ENCODE measurements at places on chromosomes 12 and 14.

GRCh38 chr12:131863711-131864396 is 30.6 kb upstream of the ULK1 start:
- no peak for DNase-seq

- DNase-seq = no peak
Measured at GRCh38 chr12:66118240-66118891, 12.2 kb downstream of the LLPH start.

DNA sequence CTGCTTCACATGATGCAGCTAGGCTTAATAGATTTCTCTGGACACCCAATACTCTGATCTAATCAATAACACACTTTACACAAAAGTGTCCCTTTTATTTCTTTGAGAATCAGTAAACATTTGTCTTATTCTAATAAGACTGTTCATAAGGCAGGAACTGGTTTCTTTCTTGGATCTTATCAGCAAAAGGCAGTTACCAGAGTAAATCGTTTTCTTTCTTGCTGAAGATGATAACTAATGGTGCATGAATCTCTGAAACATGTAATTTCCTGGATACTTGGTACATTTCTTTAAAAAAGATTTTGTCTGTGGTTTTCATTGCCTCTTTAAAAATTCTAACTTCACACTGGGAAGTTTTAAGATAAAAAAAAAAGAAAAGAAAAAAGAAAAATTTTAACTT is 39.6 kb downstream of the WIF1 start:
- no peak for DNase-seq

DNA sequence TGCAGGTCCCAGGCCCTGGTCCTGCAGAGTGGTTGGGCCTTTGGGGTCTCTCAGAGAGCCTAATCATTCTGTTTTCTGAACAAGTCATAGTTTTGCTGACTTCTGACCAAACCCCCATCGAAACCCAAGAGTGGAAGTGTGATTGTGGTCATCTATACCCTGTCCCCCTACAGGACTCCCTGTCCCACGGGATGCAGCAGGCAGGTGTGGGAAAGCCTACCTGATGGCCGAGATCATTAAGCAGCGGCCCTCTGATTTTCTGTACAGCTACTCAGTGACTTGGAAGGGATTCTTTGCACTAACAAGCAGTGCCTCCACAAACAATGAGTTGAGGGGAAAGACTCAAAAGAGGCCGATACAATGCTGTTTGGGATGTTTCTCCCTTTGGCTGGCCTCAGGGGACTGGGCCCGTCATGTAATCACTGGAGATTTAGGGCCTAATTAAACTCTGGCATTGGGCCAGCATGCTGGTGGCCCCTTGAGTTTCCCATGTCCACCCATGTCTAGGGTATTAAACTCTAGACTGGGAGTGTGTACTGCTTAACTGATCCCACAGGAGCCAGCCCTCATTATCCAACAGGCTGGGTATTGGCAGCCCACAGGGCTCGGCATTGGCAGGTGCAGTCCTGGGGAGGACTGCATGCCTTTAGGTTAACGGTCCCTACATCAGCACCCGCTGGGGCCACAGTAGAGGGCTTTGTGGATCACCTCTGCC is 192.8 kb downstream of the ZFP36L1 start:
- no peak for DNase-seq

- DNase-seq = peak; percentile 47
Measured at GRCh38 chr14:22886500-22887259, 3.7 kb downstream of the REM2 start.

DNA sequence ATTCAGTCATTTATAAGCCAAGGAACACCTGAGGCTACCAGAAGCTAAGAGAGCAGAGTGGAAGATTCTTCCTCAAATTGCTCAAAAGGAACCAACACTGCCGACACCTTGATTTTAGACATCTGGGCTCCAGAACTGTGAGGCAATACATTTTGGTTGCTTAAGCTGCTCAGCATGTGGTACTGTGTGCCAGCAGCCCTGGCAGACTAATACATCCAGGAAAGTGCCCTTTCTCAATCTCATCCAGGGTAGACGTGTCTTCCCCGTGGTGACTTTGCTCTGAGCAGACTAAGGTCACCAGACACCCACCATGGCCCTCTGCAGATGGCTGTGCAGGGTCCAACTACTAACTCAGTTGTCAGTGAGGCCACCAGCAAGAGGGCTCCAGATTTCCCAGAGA is 122.8 kb downstream of the VRK1 start:
- DNase-seq = no peak

DNA sequence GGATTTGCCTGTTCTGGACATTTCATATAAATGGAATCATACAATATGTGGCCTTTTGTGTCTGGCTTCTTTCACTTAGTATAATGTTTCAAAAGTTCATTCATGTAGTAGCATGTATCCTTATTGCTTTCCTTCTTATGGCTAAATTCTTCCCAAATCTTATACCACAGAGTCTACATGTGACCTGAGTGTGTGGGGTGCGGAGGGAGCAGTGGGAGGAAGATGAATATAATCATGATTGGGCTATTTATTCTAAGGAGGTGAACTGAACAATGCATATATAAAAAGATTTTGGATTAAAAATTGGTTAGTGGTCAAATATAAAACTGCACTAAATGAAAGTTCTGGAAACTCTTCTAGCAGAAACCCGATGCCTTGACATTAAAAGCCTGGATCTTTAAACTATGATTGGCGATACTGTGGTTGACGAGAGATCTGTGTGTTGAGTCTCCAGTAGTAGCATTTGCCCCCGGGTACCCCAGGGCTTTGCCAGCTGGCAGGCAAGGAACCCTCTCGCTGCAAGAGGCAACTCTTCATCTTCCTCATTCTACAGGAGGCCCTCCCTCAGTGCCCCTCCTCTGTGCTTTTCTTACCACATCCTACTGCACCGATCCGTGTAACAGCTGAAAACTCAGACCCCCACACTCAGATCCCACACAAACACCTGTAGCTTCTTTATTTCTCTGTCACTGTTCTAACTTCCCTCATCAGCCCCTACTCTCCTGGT is 2.6 kb downstream of the CYP46A1 start:
- no peak for DNase-seq

- DNase-seq = no peak
Measured at GRCh38 chr12:12384571-12385340, 27.9 kb downstream of the BORCS5 start.

DNA sequence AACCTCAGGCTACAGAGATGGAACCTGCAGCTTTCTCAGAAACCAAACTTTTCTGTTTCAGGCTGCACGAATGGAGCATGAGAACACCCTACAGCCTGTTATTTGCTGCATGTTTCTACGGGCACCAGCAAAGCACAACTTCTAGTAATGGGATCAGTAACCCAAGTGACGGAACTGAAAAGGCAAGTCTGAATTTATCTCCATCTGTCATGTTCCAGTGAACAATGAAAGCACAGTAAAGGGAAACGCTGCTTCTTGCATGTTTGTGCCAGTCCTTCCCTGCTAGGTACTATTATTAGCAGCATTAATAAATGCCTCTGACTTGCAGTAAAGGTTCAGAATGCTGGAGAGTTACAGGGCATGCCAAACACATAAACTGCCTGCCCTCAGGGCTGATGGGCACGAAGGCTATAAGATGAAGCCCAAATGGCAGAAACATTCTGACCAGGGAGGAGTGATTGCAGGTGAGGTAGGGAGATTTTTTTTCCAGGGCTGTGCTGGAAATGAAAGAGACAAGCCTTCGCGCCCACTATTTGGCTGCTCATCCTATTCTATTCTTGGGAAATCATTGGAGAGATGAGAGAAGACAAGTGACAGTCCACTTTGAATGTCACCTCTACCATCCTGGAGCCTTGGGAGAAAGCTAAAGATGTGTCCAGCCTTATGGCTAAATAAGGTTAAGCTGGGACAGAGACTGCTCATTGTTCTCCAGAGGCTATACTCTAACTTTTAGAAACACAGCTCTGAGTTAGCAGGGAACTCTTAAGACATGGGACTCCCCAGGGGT is 100.4 kb upstream of the PLXNC1 start:
- DNase-seq = no peak

DNA sequence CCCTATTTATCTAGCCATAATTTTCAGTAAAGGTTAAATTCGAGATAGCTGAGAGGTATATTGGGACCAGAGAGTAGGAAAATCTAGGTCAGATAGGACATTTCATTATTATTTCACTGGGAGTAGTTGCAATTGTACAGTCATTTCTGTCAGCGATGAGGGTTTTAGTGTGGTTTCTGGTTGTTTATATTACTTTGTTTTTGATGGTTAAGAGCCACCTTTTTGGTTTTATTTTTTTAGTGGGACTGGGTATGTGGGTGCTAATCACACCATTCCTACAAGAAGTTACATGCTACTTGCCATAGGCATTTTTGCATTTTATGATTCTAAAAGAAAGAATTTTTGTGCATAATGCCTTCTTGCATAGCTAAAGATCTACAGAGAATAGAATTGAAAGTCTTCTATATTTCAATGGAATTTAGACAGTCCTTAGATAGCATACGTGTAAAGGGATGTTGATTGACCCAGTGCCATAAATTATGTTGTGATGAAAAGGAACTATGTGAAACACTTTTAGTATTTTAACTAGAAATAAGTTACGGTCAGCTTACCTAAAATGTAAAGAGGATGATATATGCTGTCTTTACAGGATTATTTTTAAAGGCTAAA is 85.2 kb downstream of the KTN1 start:
- DNase-seq = peak; percentile 48

GRCh38 chr12:131990066-131990979 is 40.6 kb downstream of the EP400 start:
- DNase-seq = no peak

- DNase-seq = no peak
Measured at GRCh38 chr12:95605875-95606274, 54.6 kb upstream of the USP44 start.

- DNase-seq = no peak
Measured at GRCh38 chr12:130385193-130385592, 47.5 kb downstream of the PIWIL1 start.

- no peak for DNase-seq
Measured at GRCh38 chr12:24328261-24328660, 378.8 kb upstream of the SOX5 start.

GRCh38 chr12:43880547-43880946 is 44.7 kb downstream of the TMEM117 start:
- no peak for DNase-seq

DNA sequence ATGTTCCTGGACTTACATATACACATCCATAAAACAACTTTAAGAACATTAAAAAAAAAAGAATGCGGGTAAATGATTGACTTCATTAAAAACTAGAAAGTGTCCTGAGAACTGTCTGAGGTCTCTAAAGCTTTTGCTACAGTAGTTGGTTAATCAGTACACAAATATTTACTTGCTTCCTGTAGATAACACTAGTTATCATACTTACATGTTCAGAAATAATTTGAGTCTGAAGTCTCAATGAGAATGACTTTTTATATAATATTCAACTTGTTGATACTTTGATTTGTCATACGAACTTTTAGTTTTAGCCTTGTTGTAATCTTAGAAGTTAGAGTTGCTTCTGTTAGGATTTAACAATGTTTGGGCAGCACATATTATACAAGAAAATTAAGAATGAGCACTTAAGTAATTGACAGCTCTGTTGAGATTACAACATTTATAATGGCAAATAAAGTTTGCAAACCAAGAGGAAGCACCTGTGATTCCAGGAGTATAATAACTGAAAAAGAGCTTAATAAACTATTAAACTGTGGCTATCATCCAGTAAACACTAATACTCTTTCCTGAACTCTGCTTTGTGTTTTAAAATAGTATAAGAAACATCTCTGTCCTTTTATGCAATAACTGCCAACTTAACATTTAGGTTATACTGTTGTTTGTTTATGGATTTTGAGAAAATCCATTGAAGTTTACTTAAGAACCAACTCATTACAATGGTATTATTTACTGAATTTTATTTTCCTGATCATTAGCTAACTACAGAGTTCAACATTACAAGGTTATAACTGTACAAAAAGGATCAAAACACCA is 131.7 kb downstream of the MIPOL1 start:
- DNase-seq = no peak

Measured in fibroblast of skin of abdomen (primary cell).